Activated CD4-positive, alpha-beta T cell treated with anti-CD3 and anti-CD28 coated beads, Interleukin-2, amount 10 ng/mL, durations not matched to agents 24 days and 14 days (primary cell): ENCODE measurements at places on chromosomes 11 and 22. TPM values are rescaled to one million over a fixed set of nuclear protein-coding genes. Genes with fewer than 3 reads are reported as not detected.

OR6A2 gene
- 0.35 and 0.50 TPM in 2 replicates for total RNA-seq

RBMXL2 gene
- not detected in 2 replicates for total RNA-seq

MS4A3 gene
- total RNA-seq = not detected in 2 replicates

NLRP6 gene
- 3.2 and 3.5 TPM in 2 replicates for total RNA-seq

LRRC56 gene
- total RNA-seq = 2.1 and 2.3 TPM in 2 replicates

IGHMBP2 gene
- total RNA-seq = 39.2 and 39.8 TPM in 2 replicates

MTCH2 gene
- total RNA-seq = 128 and 136 TPM in 2 replicates

MAP6 gene
- 0.09 and 0.14 TPM in 2 replicates for total RNA-seq

BIRC3 gene
- total RNA-seq = 100 and 102 TPM in 2 replicates

SMTNL1 gene
- total RNA-seq = not detected in 2 replicates

MYO18B gene
- 0.40 and 0.49 TPM in 2 replicates for total RNA-seq

TMEM123 gene
- total RNA-seq = 243 and 250 TPM in 2 replicates

- DNase-seq = no peak
These were observed 8.8 kb downstream of the SCGB2A1 start for GRCh38 chr11:62217191-62217748.

DNA sequence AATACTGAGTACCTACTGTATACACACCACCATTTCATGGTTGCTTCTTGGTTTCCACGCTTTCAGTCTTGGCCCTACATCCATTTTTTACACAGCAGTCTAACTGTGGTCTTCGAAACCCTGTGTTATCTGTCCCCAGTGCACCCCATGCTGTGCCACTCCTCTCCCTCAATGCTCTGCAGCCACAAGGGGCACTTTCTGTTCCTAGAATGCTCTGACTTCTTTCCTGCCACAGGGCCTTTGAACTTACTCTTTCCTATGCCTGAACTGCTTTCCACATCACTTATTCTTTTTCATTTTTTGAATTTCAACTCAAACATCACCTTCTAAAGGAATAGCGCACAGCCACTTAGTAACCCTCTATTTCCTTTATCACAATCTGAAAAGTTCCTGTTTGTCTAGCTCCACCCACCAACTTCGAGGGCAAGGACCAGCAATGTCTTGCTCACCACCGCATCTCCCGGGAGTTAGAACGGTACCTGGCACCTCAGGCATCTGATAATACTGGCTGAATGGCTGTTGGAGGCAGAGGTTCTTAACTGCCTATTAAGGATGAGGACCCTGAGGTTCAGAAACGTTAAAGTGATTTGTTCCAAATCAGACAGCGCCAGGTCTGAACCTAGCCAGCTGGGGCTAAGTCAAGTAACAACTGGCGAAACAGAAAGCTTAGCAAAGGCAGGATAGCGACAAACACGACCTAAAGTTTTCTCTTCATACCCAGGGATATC lies 568 bp downstream of the ALG8 start:
- peak; percentile 82 for DNase-seq

- no peak for DNase-seq
These were observed 11.7 kb upstream of the COMT start for GRCh38 chr22:19929586-19930550.

GRCh38 chr11:82996966-82997606 lies 74.6 kb downstream of the RAB30 start:
- no peak for DNase-seq

DNA sequence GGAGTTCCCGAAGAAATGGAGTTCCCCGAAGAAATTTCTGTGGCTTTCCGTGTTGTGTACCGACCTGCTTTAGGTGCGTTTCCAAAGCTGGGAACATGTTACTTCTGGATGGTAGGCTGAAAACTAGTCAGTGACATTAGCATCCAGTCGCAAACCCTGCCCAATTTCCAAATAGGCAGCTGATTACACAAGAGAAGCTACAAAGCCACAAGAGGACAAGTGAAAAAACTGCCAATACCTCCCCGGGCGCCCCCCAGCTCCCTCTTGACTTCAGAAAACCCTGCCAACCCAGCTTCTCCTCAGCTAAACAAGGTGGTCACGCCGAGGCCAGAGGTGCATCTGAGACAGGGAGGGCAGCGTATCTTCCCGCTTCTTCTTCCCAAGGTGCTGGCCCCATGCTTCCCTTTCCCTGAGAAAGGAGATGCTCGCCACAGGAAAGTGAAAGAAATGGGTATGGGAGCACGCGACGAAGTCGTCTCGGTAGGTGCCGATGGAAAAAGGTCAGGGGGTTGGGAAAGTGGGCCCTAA lies 551 bp downstream of the AGBL2 start:
- DNase-seq = no peak

GRCh38 chr11:17898782-17899181 lies 114.1 kb downstream of the SERGEF start:
- DNase-seq = no peak

GRCh38 chr11:18697576-18697975 lies 1.0 kb upstream of the TMEM86A start:
- DNase-seq = no peak

DNA sequence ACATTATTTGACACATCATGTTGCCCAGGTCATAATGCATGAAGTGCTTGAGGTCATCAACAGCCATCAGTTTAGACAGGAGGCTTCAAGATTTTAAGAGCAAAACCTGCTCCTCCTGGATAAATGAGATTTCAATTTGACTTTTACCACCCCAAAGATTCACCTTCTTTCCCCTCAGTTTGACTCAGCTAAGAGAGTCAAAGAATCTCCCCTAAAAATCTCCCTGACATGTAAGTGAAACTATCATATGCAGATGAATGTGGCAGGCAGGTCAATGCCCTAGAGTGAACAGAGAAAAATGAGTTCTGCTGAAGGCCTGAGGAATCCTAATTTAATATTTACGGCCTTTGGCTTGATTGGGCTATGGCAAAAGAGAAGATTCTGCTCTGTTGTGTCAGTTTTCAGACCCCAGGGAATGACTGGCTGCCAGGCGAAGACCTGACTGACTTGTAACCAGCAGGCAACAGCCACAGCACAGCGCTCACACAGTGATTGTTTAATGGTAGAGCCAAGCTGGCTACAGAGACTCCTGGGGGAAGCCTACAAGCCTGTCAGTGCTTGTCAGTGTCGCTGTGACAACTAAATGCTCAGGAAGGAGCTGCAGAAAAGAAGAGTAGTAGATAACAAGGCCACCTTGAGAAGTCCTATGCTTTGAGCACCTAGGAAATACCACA lies 491.2 kb upstream of the LRRC4C start:
- no peak for DNase-seq

DNA sequence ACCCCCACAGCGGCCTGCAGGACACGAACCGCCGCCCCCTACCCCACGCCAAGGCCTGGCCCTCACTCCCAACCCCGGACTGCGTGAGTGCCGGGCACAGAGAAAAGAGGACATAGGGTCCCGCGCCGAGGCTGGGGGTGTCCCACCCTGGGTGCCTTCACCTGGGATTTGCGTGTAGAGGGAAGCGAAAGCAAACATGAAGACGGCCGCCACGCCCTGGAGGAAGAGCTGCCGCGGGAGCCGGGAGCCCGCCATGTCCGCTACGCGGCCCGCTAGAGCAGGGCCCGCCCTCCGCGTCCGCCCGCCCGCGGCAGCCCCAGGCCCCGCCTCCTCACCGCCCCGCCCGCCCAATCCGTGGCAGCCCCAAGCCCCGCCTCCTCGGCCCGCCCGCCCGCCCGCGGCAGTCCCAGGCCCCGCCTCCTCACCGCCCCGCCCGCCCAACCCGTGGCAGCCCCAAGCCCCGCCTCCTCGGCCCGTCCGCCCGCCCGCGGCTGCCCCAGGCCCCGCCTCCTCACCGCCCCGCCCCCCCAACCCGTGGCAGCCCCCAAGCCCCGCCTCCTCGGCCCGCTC lies at the start of gene LMF2:
Gene LMF2 (minus strand): TSS at position 282 of the 570 bp plus-strand sequence. CDS start 27 bp downstream, at position 255.
- peak; percentile 97 for DNase-seq

GRCh38 chr22:42955848-42956247 lies 59.1 kb downstream of the PACSIN2 start:
- no peak for DNase-seq

DNA sequence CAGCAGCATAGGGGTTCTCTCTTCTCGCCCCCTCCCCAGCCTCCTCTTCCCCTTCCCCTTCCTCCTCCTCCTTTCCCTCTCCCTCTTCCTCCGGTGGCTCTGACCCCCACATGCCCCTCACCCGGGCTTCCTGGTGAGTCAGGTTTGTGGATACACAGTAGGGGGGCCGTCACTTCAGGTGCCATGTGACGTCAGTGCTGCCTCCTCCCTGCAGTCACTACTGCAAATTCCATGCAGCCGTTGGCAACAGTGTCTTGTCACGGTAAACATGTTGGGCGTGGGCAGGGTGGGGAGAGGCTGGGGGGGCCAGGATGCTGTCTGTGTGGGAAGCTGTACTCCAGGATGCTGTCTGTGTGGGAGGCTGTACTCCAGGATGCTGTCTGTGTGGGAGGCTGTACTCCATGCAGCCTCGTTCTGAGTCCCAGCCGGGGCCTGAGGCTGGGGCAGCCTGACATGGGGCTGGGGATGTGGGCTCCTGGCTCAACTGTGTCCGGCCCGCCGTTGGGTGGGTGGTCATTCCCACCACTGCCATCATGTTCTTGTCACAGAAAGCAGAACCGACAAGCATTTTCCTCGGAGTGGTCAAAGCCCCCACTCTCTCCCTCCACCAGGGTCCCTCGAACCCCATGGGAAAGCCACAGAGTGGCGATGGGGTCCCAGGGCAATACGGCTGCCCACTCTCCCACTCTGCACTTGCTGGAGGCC lies 2.4 kb upstream of the MUC2 start:
- no peak for DNase-seq

DNA sequence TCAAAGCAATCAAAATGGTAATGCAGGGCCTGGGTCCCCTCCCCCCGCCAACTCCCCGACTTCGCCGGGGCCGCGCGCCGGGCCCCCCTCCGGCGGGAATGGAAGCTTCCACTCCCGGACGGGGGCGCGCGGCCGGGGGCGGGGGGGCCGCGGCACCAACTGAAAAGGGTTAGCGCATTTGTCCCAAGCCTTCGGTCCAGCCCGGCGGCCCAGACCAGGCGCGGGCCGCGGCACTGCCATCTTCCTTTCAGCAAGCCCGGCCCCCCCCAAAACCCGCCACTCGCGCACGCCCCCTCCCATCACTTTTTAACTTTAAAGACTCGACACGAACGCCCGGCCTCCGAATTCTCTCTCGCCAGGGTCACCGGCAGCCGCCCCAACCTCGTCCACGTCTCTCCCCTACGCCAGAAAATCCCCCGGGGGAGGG lies 2.8 kb downstream of the PHF21B start:
- no peak for DNase-seq

- no peak for DNase-seq
These were observed 346.6 kb downstream of the MN1 start for GRCh38 chr22:27454807-27455450.

DNA sequence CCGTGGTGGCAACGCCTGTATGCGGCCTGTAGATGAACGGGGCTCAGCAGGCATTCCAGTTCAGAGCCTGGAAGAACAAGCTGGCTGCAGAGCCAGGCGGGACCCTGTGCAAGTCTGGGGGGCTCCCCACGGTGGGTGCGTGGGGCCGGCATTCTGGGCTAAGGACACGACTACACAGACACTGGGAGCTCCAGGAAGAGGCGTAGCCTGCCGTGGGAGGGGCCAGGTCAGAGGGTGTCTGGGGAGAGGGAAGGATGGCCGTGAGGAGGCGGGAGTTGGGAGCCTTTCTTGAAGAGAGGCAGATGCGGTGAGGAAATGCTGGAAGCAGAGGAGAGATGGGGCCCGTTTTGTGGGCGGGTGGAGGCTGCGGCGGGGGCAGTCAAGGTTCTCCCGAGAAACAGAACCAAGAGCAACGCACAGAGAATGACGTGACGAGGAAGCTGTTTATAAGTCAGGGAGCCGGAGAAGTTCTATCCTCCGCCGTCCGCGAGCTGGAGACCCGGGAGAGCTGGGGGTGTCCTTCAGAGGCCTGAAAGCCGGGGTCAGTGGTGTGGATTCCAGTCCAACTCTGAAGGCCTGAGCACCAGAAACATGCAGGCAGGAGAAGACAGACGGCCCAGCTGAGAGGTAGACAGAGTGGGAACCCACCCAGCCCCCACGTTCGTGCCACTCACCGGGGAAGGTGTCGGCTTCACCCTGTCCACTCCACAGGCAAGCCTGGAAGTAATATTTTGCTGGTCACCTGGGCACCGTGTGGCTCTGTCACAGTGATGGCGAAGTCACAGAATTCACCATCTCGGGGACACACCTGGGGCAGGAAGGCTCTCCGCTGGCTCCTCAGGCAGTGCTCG lies 529.6 kb downstream of the BRD1 start:
- DNase-seq = no peak

GRCh38 chr11:95512177-95512576 lies 277.4 kb downstream of the FAM76B start:
- no peak for DNase-seq

DNA sequence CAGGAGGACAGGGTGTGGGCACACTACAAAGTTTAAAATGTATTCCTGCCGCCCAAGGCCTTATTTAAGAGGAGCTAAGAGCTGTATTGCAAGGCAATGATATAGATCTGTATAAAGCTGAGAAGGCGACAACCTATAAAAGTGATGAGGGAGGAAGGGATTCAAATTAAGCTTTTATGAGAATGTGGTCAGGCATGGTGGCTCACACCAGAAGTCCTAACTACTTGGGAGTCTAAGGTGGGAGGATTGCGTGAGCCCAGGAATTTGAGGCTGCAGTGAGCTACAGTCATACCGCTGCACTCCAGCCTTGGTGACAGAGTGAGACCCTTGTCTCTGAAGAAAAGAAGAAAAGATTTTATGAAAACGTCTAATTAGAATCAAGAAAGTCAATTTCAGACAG lies 9.7 kb upstream of the GLB1L3 start:
- DNase-seq = no peak

GRCh38 chr11:35558513-35558912 lies 33.1 kb upstream of the PAMR1 start:
- no peak for DNase-seq

DNA sequence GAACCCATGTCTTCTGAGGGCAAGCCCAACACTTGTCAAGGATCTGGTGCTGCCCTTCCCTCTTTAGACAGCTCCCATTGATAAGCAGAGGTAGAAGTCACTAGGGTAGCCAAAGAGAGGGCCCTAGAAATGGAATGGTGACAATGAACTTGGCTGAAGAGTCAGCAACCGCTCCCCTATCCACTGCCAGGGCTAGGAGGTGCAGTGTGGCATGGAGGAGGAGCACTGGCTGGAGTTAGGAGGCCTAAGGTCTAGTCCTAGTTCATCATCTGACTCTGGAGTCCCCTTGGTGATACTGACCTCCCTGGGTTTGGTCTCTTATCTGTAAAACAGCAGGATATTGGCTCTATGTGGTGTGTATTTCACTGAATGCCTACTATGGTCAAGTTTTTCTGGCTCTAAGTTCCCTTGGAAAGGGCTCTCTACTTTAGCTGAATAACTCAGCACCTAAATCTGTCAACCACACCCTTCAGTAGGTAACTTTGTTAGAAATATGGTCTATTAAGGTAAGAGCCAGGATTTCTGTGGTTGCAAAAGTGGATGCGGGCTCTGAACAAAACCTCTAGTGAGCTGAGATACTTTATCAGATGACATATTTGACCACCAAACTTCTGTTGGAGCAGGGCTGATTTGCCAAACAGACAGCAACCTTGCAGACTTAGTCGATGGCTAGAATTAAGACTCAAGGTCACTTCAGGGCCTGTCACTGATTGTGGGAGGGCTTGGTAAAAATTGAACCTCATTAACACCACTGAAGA lies 10.5 kb downstream of the TIMP3 start:
- DNase-seq = no peak

GRCh38 chr11:86255896-86256295 lies 11.3 kb downstream of the EED start:
- DNase-seq = no peak

- no peak for DNase-seq
These were observed 841.4 kb downstream of the JRKL start for GRCh38 chr11:97231231-97231630.
